CD4-positive, alpha-beta T cell treated with Interleukin-21 for 1 hour (primary cell): ENCODE measurements at places on chromosomes 4 and X.

GRCh38 chrX:148271263-148271662 is 229.2 kb upstream of the AFF2 start:
- no peak for DNase-seq

DNA sequence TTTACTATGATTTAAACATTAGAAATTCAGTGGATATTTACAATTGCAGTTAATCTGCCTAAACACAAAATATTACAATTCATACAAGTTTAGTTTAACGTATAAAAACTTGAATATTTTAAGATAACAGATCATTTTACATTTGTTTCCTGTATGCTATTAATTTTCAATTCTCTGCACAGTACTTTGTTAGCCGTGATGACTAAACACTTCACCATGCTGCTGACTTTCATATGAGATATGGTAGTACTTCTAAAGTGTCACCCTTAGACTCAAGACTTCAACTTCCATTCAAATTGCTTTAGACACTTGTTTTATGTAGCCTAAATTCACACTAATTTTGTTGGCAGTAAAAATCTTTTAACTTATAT is 1646.4 kb upstream of the ADGRL3 start:
- DNase-seq, result no peak

GRCh38 chrX:18002791-18003190 is 141.7 kb upstream of the RAI2 start:
- DNase-seq, result no peak

DNA sequence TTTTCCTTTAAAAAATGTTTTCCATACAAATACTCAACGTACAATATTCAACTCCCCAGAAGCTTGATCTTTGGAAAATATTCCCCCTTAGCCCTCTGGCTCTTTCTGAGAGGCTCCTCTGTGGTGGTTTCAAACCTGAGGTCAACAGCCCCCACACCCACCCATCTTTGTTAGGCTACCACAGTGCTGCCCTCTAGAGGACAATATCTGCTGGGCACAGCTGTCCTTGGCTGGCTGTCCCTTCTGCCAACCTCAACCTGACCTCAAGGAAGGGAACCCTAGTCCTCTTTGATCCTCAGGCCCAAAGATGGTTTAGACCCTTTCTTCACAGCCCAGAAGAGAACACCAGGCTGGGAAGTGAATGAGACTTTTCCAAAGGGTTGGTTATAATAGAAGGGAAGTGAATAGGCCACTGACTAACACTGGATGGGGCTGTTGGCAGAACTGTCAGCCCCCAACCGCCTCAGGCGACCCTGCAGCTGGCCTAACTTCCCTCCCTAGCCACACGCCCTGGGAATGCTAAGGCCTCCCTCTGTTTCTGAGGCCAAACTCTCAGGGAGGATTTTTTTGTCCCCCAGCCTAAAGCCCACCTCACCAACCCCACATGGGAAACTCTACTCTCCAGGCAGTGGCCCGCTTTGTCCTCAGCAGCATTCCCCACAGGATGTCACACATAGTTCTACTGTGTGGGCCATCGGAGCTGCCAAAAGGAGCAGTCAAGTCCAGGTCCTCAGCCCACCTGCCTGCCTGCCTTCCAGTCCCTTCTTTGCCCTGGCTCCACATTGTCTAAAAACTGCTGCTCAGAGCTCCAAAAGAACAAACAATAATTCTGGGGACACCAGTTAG is 34.3 kb downstream of the NYX start:
- peak; percentile 12 for DNase-seq

DNA sequence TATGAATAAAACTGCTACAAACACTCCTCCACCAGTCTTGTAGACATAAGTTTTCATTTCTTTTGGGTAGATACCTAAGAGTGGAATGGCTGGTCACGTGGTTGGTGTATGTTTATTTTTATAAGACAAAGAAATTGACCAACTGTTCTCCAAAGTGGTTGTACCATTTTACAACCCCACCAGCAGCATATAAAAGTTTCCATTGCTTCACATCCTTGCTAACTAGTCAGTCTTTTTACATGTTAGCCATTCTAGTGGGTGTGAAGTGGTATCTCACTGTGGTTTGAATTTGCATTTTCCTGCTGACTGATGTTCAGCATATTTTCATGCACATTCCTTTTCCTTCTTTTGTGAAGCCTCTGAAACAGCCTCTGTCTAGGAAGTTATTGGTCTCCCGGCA is 76.2 kb upstream of the ADGRG2 start:
- no peak for DNase-seq

DNA sequence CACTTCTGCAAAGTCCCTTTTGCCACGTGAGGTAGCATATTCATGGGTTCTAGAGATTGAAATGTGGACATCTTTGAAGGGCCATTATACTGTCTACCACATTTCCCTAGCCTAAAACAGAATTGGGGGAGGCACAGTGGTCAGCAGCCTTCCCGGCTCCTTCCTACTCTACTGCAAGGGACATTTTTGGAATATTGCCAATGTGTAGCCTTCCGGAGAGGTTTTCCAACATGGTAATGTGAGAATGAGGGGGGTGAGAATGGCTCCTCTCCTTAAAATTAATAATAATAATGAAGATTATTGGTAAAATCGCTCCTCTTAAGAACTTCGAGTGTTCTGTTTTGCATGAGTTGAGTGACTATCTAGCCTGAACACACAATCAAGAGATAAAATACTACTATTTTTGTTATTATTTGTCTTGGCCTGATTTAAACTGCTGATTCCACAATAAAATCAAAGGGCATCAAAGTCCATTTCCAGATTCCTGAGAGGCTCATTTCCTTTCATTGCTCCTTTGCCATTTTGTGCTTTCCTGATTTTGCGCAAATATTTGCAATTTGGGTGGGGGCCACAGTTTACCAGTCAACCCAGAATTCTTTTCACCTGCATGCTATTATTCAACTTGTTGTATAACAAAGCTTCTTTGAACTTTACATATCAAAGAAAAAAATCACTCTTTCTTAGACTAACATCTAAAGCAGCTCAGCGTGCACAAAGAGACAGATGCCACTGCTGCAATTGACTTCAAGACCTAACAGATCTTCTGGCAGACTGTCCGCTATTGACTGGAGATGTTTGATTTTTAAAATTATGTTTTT is 27.0 kb upstream of the TSPAN5 start:
- no peak for DNase-seq

- no peak for DNase-seq
Observed at GRCh38 chr4:17204908-17205307, 306.5 kb upstream of the LDB2 start.

DNA sequence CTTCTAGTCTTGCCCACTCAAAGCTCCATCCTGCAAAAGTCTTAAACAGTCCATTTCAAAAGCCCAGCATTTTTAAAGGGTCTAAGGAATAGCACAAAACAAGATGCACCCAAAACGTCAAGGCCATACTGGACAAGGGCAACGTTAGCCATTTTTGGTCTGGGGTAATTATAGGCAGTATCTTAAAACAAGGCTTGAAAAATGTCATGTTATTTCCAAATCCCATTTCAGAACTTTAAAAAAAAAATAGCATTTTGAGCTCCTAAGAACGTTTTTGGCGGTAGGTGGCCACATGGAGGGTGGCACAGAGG is 584 bp upstream of the TMEM165 start:
- DNase-seq, result no peak

- DNase-seq, result no peak
Observed at GRCh38 chr4:72394012-72394663, 174.9 kb downstream of the ADAMTS3 start.

GRCh38 chr4:93835929-93836328 is 7.4 kb downstream of the ATOH1 start:
- no peak for DNase-seq

- no peak for DNase-seq
Observed at GRCh38 chrX:99348256-99348655, 1061.8 kb downstream of the PCDH19 start.

DNA sequence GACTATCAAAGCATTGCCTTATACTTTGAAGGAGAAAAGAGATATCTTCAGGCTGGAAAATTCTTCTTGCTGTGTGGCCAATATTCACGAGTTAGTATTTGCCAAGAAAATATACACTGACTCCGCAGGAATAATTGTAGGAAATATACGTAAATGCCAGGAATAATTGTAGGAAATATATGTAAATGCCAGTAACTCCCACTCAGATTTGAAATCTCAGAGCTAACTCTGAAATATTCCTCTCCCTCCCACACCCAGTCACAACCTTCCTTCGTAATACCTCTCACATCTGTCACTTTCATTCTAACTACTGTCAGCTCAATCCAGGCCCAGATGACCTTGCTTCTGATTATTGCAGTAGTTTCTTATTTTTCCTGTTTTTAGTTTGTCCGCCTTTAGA is 73.5 kb downstream of the WDR19 start:
- no peak for DNase-seq

DNA sequence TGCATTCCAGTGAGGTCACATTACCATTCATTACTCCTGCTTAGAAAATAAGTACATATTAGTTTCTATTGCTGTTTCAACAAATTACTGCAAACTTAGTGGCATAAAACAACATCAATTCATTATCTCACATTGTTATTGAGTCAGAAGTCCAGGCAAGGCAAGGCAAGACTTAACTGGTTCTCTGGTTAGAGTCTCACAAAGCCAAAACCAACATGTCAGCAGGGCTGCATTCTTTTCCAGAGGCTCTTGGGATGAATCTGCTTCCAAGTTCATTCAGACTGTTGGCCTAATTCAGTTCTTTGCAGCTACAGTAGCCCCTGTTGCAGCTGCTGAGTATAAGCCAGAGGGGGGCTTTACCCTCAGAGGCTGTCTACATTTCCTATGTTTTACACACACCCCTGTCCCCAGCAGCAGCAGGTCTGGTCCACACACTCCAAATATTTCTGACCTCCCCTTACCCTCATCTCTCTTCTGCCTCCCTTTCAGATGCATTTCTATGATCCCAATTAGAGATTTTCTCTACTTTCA is 892.1 kb upstream of the EPHA5 start:
- DNase-seq, result no peak

GRCh38 chrX:154430479-154430878 is 2.0 kb downstream of the ATP6AP1 start:
- no peak for DNase-seq

- no peak for DNase-seq
Observed at GRCh38 chrX:31543634-31544033, 471.8 kb upstream of the FTHL17 start.

DNA sequence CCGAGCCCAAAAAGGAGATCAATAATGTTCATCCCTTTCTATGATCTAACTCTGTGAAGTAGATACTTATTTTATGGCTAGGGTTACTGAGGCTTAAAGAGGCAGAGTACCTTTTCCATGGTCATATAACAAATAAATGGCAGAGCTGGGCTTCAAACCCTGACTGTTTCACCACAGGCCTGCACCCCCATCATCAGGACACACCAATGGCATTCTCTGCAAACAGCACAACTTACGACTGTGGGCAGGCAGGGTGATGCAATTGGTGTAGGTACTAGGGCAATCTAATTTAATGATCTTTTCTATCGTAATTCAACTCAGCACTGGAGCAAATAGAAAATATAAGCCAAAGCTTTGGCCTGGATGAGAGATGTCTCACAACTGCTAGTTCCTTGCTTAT is 118.8 kb upstream of the CBR4 start:
- DNase-seq, result no peak

GRCh38 chr4:8071766-8072165 is 86.8 kb downstream of the ABLIM2 start:
- no peak for DNase-seq

- no peak for DNase-seq
Observed at GRCh38 chr4:169103966-169104412, 93.9 kb upstream of the CBR4 start.

- no peak for DNase-seq
Observed at GRCh38 chr4:180341926-180342325, 1901.3 kb upstream of the TENM3 start.

GRCh38 chr4:44160776-44161367 is 287.7 kb downstream of the KCTD8 start:
- DNase-seq, result no peak

DNA sequence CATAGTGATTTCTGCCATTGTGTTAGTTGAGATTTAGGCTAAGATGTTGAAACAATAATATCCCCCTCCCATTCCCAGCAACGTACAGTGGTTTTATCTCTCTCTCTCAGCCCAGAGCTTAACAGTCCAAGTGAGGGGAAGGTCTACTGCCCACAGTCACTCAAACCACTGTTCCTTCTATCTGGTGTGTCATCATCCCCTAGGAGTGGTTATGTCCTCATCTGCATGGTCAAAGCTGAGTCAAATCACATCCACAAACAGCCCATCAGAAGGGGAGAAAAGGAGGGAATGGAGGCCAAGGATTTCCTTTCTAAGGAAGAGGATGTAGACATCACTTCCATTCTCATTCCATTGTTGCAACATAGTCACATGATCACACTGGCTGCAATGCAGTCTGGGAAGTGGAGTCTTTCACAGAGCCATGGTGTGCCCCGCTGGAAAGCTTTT is 42.8 kb upstream of the CHRNA9 start:
- no peak for DNase-seq

GRCh38 chr4:2126309-2127043 is 67.3 kb downstream of the NAT8L start:
- DNase-seq, result no peak

DNA sequence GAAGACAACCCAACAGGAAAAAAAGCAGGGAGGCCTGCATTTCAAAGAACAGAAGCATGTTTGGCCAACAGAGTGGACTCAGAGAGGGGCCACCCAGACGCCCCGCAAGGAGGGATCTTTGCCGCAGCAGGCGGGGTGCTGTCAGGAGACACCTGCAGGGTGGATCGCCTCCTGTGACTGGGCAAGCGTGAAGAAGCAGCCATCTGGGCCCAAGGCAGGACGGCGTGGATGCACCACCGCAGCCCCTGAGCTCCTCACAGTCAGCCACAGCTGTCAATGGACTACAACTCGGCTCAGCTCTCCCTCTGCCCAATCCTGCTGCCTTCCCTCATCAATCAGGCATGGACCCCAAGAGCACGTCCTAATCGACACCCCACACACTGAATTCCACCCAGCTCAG is 32.0 kb upstream of the MAN2B2 start:
- no peak for DNase-seq

GRCh38 chr4:36128689-36129088 is 115.6 kb downstream of the ARAP2 start:
- DNase-seq, result no peak

DNA sequence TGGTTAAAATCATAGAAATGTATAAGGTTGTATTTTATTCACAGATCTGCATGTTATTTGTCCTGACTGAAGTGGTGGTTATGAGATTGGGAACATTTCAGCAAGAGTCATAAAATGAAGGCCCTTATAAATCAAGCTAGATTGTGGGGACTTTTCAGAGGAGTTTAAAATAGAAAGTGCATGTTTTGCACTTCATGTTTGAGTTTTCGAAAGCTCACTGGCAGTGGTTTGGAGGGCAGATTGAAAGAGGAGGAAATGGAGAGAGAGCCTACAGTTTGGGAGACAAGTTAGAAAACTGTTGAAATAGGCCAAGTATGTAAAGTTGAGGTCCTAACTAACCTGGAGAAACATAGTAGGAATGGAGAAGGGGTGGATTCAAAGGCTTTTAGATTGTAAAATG is 124.9 kb downstream of the KDM6A start:
- DNase-seq, result no peak

- DNase-seq, result no peak
Observed at GRCh38 chr4:175411251-175411650, 400.8 kb downstream of the GPM6A start.

GRCh38 chr4:123510659-123511058 is 114.1 kb downstream of the SPRY1 start:
- DNase-seq, result no peak
